Neural crest cell (in vitro differentiated cells): ENCODE measurements at places on chromosomes 5 and 9. TPM values are rescaled to one million over a fixed set of nuclear protein-coding genes. Genes with fewer than 3 reads are reported as not detected.

GRCh38 chr5:97728920-97729319 is 545.9 kb upstream of the RIOK2 start:
- no peaks in the 10 kb centered on the region for H3K27me3 ChIP-seq
- no peak for DNase-seq
- H3K4me1 ChIP-seq, result no peaks in the 10 kb centered on the region
- no peak overlapping the region for H3K27ac ChIP-seq
- no peak overlapping the region for H3K4me3 ChIP-seq

DNA sequence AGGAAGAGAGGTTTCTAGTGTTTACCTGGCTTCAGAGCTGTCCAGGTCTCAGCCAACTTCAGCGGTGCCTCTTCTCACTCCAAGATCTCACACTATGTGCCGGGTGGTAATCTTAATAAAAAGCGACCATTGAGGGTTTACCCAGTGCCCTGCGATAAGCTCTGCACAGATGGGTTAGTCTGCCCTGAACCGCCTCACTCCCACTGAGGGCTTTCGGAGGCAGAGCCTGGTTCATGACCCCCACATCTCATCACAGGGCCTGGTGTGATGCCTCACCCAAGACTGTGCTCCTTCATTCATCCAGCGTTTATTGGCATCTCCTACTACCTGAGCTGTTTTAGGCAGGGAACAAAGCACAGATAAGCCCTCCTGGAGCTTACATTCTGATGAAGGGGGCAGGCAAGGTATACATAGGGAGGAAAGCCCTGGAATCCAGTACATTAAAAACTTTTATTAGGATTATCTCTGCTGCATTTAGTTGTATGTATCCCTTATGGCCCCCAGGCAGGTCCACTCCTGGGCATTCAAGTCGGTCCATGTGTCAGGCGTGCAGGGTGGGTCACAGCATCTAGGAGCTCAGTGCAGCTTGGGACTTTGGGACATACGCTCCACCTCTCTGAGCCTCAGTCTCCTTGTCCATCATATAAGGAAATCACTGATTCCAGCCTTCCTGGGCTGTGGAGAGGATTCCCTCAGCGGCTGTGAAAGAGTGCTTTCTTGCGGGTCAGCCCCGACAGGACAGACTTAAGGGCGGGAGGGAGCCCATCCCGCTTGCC is 613 bp upstream of the COL15A1 start:
- H3K27ac ChIP-seq, result no peak overlapping the region
- peaks cover 91% of the 10 kb centered on the region for H3K27me3 ChIP-seq
- peak overlapping the region; percentile 75 for H3K4me3 ChIP-seq
- H3K4me1 ChIP-seq, result peaks cover 10% of the 10 kb centered on the region
- DNase-seq, result no peak

GRCh38 chr5:140565780-140566095 is 1.1 kb downstream of the SLC35A4 start:
- no peaks in the 10 kb centered on the region for H3K27me3 ChIP-seq
- peak overlapping the region; percentile 98 for H3K4me3 ChIP-seq
- peaks cover 3% of the 10 kb centered on the region for H3K36me3 ChIP-seq
- H3K27ac ChIP-seq, result no peak overlapping the region
- DNase-seq, result no peak
- H3K4me1 ChIP-seq, result peaks cover 33% of the 10 kb centered on the region

- H3K4me3 ChIP-seq, result no peak overlapping the region
- H3K27ac ChIP-seq, result no peak overlapping the region
- no peaks in the 10 kb centered on the region for H3K36me3 ChIP-seq
- DNase-seq, result no peak
- no peaks in the 10 kb centered on the region for H3K27me3 ChIP-seq
- H3K4me1 ChIP-seq, result no peaks in the 10 kb centered on the region
These were observed 70.5 kb upstream of the GFPT2 start for GRCh38 chr5:180423598-180423997.

GRCh38 chr5:173319646-173320045 is 8.6 kb downstream of the STC2 start:
- H3K27me3 ChIP-seq, result peaks cover 35% of the 10 kb centered on the region
- H3K27ac ChIP-seq, result no peak overlapping the region
- no peak for DNase-seq
- peaks cover 20% of the 10 kb centered on the region for H3K4me1 ChIP-seq

GRCh38 chr9:81073821-81074220 is 615.5 kb downstream of the TLE1 start:
- DNase-seq, result no peak
- no peaks in the 10 kb centered on the region for H3K27me3 ChIP-seq
- H3K36me3 ChIP-seq, result no peaks in the 10 kb centered on the region
- H3K4me3 ChIP-seq, result no peak overlapping the region
- peaks cover 4% of the 10 kb centered on the region for H3K4me1 ChIP-seq

GRCh38 chr9:116032683-116033440 is 120.7 kb upstream of the PAPPA start:
- no peaks in the 10 kb centered on the region for H3K27me3 ChIP-seq
- no peak overlapping the region for H3K4me3 ChIP-seq
- H3K36me3 ChIP-seq, result peaks cover 3% of the 10 kb centered on the region

DNA sequence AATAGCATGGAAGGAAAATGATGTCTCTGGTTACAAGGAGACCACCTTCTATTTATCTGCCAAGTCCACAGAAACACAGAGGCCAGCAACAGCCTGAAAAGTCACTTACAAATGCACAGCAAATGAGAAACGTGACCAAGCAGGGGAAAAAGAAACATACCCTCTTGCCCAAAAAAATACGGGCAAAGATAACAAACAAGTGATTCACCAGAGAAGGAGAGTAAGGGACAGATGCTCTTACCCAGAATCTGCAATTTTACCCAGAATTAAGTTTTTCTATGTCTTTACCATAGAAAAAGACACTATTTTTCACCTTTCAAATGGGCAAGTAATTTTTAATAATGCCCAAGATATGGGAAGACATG is 28.1 kb downstream of the CAMSAP1 start:
- no peak for DNase-seq
- H3K27ac ChIP-seq, result no peak overlapping the region
- H3K36me3 ChIP-seq, result no peaks in the 10 kb centered on the region
- H3K27me3 ChIP-seq, result no peaks in the 10 kb centered on the region
- no peak overlapping the region for H3K4me3 ChIP-seq

DNA sequence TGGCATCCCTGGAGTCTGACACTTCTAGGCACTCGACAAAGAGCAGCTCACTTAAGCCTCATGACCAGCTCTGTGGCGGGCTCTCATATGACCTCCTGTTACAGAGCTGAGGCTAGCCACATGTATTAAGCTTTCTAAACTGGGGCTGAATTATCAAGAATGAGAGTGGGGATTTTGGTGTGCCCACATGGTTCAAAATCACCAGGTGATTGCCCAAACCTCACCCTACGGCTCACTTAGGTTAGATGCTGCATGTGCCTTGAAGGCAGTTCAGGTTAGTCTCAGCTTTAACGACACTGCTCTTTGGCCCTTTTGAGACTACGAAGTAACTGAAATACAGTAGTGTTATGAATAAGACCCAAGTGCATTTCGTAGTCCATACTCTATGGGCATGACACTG is 39.4 kb upstream of the SMIM32 start:
- H3K4me3 ChIP-seq, result no peak overlapping the region
- peaks cover 32% of the 10 kb centered on the region for H3K27me3 ChIP-seq
- no peak for DNase-seq
- no peak overlapping the region for H3K27ac ChIP-seq
- H3K36me3 ChIP-seq, result no peaks in the 10 kb centered on the region

DNA sequence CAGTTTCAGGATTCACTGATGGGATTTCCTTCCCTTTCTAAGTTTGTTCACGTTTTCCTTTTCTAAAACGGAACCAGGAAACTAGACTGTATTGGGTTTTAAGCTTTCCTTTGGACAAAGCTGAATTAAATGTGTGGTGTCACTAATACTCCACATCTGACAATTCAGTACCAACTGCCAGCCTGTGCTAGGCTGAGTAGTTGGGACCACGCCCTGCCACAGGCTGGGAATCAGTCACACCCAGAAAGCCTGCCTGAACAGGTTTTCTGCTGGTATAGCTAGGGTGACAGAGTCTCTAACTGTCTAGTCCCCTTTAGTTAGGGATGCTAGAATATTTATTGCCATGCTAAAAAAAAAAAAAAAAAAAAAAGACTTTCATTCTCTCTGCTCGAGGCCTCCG is 15.6 kb downstream of the SPACA9 start:
- H3K4me3 ChIP-seq, result no peak overlapping the region
- H3K27ac ChIP-seq, result no peak overlapping the region

DNA sequence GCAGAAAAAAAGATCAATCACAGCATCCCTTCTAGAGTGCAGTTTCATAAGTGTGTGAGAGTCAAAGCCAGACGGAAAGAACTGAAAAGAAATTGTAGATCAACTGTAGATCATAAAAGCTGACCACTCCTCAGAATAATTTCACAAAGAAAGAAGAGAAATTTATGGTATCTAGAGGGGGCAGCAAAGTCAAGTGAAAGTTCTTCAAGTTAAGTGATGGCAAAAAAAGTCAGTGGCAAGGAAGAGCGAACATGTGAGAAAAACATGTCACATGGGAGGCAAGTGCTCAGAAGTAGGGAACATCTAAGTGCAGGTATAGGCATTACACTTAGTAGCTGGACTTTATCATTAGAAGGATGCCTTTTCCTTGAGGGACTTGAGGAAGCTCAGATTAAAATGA is 245.1 kb upstream of the ISL1 start:
- no peak overlapping the region for H3K27ac ChIP-seq
- H3K4me1 ChIP-seq, result no peaks in the 10 kb centered on the region
- no peak overlapping the region for H3K4me3 ChIP-seq
- DNase-seq, result no peak
- H3K27me3 ChIP-seq, result peaks cover 17% of the 10 kb centered on the region

- H3K27me3 ChIP-seq, result no peaks in the 10 kb centered on the region
- no peak overlapping the region for H3K27ac ChIP-seq
- H3K4me3 ChIP-seq, result no peak overlapping the region
- H3K36me3 ChIP-seq, result no peaks in the 10 kb centered on the region
- no peaks in the 10 kb centered on the region for H3K4me1 ChIP-seq
- DNase-seq, result no peak
These were observed 688.2 kb downstream of the CETN3 start for GRCh38 chr5:89721353-89721752.

GRCh38 chr5:60277941-60278340 is 384.4 kb upstream of the PDE4D start:
- H3K27ac ChIP-seq, result no peak overlapping the region
- no peak for DNase-seq
- no peaks in the 10 kb centered on the region for H3K36me3 ChIP-seq
- no peak overlapping the region for H3K4me3 ChIP-seq

GRCh38 chr9:110714314-110714713 is 45.7 kb downstream of the MUSK start:
- no peaks in the 10 kb centered on the region for H3K27me3 ChIP-seq
- H3K36me3 ChIP-seq, result peaks cover 2% of the 10 kb centered on the region
- H3K4me1 ChIP-seq, result no peaks in the 10 kb centered on the region
- H3K4me3 ChIP-seq, result no peak overlapping the region

- H3K27ac ChIP-seq, result peak overlapping the region; percentile 76
- H3K4me3 ChIP-seq, result peak overlapping the region; percentile 16
- no peaks in the 10 kb centered on the region for H3K36me3 ChIP-seq
- no peaks in the 10 kb centered on the region for H3K27me3 ChIP-seq
- no peak for DNase-seq
These were observed 17.7 kb upstream of the FTMT start for GRCh38 chr5:121834021-121834420.

- no peak for DNase-seq
- peaks cover 4% of the 10 kb centered on the region for H3K4me1 ChIP-seq
- H3K36me3 ChIP-seq, result no peaks in the 10 kb centered on the region
- H3K27ac ChIP-seq, result no peak overlapping the region
- no peak overlapping the region for H3K4me3 ChIP-seq
These were observed 7.6 kb downstream of the IFNB1 start for GRCh38 chr9:21070171-21070571.

DNA sequence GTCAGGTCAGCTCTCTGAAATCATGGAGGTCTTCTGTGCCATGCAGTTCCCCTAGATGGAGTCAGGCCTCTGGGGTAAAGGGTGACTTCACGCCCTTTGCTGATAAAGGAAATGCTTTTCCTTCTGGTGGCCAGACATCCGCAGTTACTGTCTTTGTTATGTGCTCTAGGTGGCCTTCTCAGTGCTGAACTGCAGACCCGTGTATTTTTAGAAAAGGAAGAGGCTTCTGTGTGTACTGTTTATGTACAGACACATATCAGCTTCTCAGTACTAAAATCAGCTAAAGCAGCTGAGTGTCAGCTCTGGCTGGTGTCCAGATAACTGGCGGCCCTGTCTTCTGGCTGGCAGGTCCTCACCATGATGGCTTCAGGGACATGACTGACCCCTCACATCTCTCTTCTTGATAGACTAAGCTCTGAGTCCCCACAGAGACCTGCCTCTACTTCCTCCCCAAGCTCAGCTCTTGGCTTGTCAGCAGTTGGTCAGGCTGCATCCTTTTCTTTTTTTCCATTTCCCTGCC is 75.3 kb downstream of the ARHGAP26 start:
- no peaks in the 10 kb centered on the region for H3K27me3 ChIP-seq
- H3K36me3 ChIP-seq, result no peaks in the 10 kb centered on the region
- peaks cover 9% of the 10 kb centered on the region for H3K4me1 ChIP-seq
- no peak overlapping the region for H3K4me3 ChIP-seq
- H3K27ac ChIP-seq, result no peak overlapping the region
- DNase-seq, result no peak

DNA sequence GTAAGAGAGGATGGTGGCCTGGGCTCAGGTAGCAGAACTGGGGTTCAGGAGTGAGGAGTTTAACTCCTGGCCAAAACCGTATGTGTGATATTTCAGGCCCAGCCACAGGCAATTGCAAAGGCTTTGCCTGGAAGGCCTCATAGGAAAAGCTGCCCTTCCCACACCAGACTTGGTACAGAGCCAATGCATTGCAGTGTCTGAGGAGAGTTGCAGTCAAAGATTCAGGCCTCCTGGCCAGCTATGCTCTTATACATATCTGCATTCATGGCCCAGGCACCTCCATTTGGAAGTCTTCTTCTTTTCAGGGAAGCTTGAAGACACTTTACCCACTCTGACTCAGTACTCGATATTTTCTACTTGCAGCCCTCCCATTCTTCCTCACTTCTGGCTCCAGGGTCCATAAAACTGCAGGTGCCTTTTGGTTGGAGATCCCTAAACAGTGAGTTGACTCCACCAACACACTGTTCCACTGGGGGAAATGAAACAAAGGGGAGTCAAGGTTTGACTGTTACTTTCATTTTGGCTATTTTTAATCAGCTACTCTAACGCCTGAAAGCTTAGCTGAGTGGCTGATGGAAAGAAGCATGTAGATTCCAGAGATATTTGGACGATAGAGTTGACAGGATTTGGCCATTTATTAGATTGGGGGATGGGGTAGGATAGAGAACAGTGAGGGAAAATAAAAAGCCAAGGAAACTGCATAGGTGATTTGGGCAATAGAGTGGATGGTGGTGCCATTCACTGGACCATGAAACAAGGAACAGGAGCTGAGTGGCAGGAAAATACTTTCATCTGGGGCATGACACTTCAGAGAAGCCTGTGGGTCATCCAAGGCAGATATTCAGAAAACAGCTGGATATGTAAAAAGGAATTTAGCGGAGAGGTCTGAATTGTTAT is 30.6 kb upstream of the IL33 start:
- no peaks in the 10 kb centered on the region for H3K27me3 ChIP-seq
- H3K27ac ChIP-seq, result no peak overlapping the region
- no peaks in the 10 kb centered on the region for H3K36me3 ChIP-seq

PCDHA13 gene
- total RNA-seq, result 1.2 and 1.3 TPM in 2 replicates

OTP gene
- total RNA-seq, result 2.1 and 3.1 TPM in 2 replicates

DAB2IP gene
- 46.4 and 48.3 TPM in 2 replicates for total RNA-seq

IFNK gene
- not detected in 2 replicates for total RNA-seq

PLEKHG4B gene
- total RNA-seq, result 21.7 and 22.0 TPM in 2 replicates

BARHL1 gene
- total RNA-seq, result not detected in 2 replicates
